Fibroblast of skin of right quadriceps (primary cell): ENCODE measurements at places on chromosomes 16 and 17.

GRCh38 chr16:86906623-86907022 lies 328.3 kb downstream of the FOXL1 start:
- DNase-seq: no peak

GRCh38 chr17:7582396-7583252 lies 1.0 kb upstream of the MPDU1 start:
- no peak for DNase-seq

GRCh38 chr17:78967782-78968362 lies 11.9 kb downstream of the LGALS3BP start:
- no peak for DNase-seq

GRCh38 chr17:27540318-27541101 lies 84.3 kb downstream of the KSR1 start:
- peak; percentile 80 for DNase-seq

DNA sequence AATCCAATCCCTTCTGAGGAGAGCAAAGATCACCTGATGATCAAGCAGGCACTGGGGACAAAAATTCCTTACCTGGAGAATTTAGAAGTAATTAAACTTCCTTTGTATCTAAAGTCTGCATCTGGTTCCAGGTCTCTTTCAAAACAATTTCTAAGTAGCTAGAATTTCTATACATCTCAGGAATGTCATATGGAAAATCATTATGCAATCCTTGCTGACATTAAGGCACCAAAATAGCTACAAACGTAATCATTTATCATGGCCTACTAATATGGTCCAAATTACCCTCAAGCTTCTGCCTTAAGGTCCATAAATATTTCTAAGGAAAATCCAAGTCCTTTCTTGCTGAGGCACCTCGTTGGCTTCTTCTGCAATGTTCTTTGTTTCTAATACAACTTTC lies 32.9 kb upstream of the YPEL2 start:
- DNase-seq: peak; percentile 57

DNA sequence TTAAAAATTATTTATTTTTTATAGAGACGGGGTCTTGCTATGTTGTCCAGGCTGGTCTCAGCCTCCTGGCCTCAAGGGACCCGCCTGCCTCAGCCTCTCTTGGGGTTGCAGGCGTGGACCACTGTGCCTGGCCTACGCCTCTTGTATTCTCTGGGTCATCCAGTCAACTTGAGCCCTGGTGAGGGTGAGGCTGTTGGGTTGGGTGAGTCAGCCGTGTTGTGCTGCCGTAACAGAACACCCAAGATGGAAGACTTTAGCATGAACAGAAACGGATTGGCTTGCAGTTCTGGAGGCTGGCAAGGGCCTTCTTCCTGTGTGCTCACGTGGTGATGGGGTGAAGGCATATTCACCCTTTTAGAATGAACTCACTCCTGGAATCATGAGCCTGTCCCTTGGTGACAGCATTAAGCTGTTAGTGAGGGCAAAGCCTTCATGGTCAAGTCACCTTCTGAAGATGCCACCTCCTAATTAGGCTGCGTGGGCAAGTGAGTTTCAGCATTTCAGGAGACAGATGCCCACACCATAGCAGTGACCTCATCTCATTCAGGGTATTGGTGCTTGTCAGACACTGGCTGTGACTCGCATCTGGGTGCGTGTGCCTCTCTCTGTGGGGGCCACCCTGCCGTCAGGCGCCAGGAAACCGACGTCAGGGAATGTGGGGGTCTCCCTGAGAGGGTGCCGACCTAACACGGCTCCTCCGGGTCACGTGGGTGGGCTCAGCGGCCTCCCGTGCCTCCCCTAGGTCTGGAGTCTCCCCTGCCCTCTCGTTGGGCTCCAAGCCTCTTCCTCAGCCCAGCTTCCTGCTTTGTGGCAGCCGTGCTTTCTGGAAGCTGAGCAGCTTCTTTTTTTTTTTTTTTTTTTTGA lies 49.8 kb downstream of the WDR45B start:
- DNase-seq: peak; percentile 30

DNA sequence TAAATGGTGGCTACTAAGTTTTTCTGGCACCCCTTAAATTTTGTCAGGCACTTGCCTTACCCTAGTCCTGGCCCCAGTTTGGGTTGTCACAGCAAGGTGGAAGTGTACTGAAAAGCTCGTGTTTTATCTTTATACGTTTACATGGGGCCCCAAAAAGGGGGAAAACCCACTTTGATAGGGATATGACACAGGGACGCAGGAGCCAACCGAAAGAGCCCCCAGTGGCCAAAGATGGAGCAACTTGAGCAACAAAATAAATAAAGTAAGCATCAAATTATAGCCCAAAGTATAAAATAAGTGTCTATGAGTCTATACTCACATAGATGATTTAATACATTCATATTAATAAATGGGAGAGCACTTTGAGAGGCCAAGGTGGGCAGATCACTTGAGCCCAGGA lies 5.0 kb upstream of the CETP start:
- no peak for DNase-seq

DNA sequence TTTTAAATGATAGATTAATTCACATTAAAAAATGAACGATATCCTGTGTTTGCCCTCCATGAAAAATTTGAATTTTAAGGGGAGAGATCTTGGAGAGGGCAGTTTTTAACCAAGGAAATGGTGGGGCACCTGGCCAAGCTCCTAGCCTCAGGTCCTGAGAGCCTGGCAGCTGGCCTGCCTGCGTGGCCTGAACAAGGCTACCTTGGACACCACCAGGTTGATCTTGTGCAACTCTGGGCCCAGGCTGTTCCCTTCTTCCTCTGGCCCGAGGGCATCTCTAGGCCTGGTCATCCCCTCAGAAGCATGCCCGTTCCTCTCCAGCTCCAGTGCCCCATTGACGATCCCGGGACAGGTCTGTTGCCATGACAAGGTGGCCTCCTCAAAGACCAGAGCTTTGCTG lies 33.4 kb upstream of the LONP2 start:
- no peak for DNase-seq

DNA sequence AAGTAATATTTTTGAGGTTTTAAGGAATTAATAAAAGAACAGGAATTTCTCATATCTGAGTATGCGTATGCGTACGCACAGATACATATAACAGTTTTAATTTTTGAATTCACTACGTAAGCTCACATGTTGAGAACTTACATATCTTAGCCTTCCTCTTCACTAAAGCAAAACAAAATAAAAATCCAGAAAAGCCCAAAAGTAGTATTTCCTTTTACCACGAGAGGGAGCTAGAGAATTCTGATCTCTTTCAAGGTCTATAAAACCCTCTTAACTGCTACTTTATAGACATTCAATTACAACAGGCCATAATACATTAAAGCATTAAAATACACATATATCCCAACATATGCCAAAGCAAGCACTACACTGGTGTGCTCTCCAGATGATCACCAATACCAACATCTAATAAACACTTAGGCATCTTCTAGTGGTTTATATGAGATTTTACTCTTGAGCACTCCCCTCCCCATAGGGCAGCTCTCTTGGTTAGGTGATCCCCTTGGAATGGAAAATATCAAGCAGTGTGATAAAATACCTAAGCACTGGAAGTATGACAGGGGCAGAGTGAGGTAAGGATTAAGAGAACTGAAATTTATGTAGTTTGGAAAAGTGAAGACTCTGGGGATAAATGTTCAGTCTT lies 94.0 kb downstream of the SKAP1 start:
- peak; percentile 63 for DNase-seq

- no peak for DNase-seq
Observed at GRCh38 chr16:30445149-30445407, 596 bp downstream of the SEPHS2 start.

DNA sequence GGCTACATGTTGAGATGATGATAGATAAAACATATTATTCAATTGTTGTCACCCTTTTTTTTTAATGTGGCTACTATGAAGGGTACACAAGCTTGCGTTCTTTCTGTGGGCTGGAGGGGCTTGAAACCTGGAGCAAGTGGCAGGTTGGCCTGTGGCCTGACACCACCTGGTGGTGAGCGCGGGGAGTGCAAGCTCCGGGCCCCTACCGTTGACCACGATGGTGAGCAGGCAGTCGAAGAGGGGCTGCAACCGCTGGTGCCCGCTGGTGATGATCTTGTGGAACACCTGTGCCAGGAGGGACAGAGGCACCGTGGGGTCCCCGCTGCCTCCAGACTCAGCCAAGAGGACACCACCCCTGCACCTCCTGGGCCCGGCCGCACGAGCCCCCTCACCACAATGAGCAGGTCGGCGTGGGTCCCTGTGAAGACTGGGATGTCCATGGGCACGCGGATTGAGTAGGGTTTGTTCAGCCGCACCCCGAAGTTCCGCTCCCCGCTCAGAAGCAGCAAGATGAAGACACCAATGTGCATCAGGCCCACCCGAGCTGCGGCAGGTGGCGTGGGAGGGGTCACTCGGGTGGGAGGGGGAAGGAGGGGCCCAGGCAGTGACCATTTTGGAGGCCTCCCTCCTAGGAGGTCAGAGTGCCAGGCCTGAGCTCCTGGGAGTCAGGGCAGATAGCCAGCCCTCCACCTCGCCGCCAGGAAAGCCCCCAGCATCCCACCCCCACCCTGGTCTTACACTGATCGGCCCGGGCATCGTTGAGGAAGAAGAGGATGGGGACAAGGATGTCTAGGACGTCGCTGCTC lies 14.4 kb downstream of the HID1 start:
- DNase-seq: peak; percentile 32

DNA sequence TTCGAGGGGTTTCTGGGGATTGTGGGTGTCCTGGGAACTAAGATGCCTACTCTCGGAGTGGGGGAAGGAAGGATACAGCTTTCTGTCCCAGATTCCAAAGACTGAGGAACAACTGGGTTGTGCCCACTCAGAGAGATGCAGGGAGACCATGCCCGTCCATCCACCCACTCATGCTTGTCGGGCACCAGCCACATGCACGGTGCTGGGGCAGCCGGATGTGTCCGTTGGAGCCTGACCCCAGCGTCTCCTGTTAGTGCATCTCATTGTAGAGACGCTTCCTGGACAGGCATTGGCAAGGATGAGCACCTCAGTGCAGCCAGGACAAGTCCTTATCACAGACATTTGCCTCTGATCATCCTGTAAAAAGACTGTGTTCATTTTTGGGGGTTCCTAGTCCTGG lies 58.1 kb downstream of the METRNL start:
- DNase-seq: no peak
